ENCODE measurements at places on chromosomes 12 and 14.
A peak's percentile ranks its signal among the peaks of the same experiment; 100 is the strongest.

GRCh38 chr12:78994168-78994791 lies 129.7 kb downstream of the SYT1 start:
- DNase-seq = no peak

GRCh38 chr12:1504895-1505311 lies 89.5 kb downstream of the FBXL14 start:
- no peak for DNase-seq

DNA sequence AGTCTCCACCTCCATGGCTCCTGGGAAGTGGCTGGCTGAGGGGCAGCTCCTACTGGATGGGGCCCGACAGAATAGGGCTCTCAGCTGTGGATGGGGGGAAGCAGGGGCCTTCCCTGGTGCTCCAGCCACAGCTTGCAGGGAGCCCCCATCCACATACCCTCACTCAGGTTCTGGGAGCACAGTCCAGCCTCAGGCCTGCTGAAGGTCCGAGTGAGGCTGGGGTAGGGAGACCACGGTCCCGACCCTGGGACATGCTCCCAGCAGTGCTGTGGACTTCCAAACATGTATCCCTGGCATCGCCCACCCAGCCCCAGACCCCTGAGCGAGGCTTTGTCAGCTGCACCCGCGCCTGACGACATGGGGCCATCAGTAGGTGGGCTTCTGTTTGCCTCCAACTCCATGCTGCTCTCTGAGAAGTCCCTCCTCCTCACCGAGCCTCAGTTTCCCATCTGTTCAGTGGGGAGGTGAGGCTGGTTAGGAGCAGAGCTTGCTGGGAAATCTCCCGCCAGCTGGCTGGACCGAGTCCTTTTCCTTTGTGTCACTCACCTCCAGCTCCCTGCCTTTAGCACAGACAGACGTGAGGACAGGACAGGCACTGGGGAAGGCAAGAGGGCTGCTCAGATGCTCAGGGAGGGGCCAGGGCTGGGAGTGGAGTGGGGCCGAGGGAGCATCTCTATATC lies 9.1 kb upstream of the ATG101 start:
- no peak for DNase-seq

DNA sequence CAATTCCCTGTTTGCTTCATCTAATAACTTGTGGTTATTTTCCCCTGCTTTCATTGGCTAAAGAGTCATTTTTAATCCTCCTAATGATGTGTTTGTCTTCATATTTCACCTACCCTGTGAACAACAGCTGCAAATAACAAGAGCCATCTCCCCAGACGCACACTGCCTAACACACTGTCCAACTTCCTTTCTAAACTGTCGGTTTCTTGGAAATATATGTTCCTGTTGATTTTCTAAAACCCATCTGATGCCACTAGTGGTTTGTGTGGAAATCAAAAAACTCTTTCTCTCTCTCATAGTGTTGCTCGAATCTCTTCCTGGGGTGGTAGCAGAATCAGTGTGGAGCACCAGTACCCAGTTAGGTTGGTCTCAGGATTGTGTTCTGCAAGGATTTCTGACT lies 226.9 kb downstream of the EPS8 start:
- DNase-seq = no peak

DNA sequence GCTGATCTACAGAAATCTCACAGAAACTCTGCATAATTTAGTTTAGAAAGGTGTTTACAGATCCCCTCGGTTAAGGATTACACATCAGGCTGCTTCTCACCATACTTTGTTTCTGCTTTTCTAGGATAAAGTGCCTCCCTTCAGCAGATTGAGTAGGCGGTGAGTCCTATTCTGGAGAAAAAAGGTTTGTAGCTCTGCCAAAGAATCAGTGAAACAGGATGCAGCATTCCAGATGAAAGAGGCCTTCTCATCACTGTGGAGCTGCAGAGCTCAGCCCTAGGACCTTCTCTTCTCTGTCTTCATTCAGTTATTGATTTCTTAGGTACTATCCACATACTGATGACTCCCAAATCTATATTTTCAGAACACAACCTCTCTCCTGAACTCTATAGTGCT lies 155.5 kb upstream of the KRR1 start:
- DNase-seq = no peak

- DNase-seq = no peak
These were observed 4.2 kb downstream of the SH2B3 start for GRCh38 chr12:111409780-111410430.

GRCh38 chr12:120874547-120875245 lies 29.5 kb downstream of the SPPL3 start:
- DNase-seq = no peak

GRCh38 chr14:99605299-99605961 lies 1.4 kb upstream of the CCDC85C start:
- DNase-seq = peak; percentile 44

DNA sequence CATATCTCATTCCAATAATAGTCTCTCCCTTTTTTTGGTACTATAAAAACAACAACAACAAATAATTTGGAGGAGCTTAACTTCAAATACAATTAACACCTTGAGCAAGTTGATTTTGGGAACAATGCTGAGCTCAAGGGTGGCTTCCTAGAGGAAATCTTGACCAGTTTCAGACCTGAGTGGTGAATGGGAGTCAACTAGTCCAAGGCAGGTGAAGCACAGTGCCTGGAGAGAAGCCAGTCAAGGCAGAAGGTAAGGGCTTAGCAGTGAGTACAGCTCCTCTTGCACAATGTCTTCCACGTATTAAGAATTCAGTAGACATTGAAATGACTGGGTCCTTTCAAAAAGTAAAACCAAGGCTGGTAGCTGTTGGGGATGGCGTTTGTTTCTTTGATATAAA lies 444.8 kb downstream of the ATP23 start:
- no peak for DNase-seq
